Umbilical cord (tissue), 2 donors: ENCODE measurements at places on chromosomes 6 and 20. TPM values are rescaled to one million over a fixed set of nuclear protein-coding genes. Genes with fewer than 3 reads are reported as not detected.

GRCh38 chr6:1806935-1807334, 197.2 kb downstream of the FOXC1 start:
- no peak for DNase-seq

GRCh38 chr20:20198011-20198410, 145.7 kb downstream of the CFAP61 start:
- no peak for DNase-seq

Gene SYTL3
- 1.7 TPM for total RNA-seq

Gene PGK2
- 7.0 TPM for total RNA-seq

GRCh38 chr6:149876241-149876933, 12.2 kb upstream of the LRP11 start:
- no peak for DNase-seq

DNA sequence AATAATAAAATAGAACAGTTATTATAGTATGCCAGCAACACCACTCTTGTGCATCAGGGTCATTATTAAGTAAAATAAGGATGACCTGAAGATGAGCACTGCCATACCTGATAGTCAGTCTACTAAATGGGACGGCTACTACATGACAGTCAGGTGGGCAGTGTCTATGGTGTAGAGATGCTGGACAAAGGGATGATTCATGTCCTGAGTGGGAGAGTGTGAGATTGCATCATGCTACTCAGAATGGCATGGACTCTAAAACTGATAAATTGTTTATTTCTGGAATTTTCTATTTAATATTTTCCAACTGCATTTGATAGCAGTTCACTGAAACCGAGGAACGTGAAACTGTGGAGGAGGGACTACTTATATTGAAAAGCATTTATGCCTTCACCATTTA, 38.8 kb downstream of the SNX9 start:
- DNase-seq = no peak

Gene LAMA4
- 336 TPM for total RNA-seq

Gene KHDC1
- 8.9 TPM for total RNA-seq

GRCh38 chr6:111941686-111942330, 68.6 kb upstream of the FYN start:
- no peak for DNase-seq

Gene NNAT
- total RNA-seq = 5.3 TPM

DNA sequence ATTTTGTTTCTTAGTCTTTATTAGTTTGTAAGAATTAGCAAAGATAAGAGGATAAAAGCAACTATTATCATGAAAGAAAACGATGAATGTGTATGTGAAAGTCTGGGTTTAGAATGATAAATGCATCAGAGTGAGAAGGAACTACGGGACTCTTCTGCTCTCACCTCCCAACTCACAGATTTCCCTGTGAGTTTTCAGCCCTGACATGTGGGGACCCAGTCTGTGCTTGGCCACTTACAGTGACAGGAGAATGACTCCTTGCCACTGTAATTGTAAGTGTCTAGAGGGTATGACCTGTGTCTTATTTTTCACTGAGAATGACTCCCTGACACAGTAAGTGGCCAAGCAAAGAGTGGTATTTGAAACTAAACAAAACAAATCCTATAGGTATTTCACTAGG, 2.5 kb downstream of the HLA-DPA1 start:
- DNase-seq = no peak

DNA sequence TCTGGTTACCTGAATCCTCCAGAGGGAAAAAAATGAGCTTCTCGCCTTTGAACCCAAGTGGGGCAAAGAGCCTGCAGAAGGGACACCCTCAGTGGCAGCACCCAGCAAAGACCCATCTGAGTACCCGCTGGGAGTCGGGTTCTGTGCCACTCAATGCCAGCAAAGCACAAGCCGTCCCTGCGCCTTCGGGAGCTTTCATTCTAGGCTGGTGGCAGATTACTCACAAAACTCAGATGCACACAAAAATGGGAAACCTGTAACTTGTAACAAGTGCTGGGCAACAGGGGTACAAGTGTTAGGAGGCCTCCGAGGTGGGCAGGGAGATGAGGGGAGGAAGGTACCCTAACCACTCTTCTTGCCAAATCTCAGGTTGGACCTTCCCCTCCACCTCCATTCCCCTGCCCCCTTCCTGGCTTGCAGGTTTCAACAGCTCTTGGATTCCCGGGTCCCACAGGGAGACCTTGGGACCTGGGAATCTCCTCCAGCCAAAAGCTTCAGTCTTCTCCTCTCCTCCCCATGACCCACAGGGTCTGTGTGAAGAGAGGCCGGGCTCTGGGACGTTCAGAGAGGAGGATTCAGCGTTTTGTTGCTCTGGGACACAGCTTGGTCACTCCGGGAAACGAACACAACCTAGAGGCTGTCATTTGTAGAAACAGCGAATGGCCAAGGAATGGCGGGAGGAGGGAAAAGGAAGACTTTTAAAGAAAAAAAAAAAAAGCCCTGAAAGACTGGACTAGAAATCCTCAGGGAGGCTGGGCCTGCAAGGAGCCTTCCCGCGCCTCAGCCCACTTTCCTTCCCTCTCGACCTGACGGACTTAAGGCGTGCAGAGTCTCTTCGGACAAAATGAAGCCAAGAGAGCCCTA, 1.2 kb upstream of the PARD6B start:
- DNase-seq = no peak

Gene GRM4
- total RNA-seq = 0.96 TPM

- DNase-seq = no peak
Measured at GRCh38 chr6:109092074-109092473, 2.6 kb downstream of the SESN1 start.

- DNase-seq = no peak
Measured at GRCh38 chr20:32157611-32158010, 48.1 kb downstream of the TM9SF4 start.

Gene FAXC
- total RNA-seq = 5.3 TPM

GRCh38 chr6:11434565-11435326, 102.8 kb upstream of the TMEM170B start:
- peak; percentile 44 for DNase-seq

DNA sequence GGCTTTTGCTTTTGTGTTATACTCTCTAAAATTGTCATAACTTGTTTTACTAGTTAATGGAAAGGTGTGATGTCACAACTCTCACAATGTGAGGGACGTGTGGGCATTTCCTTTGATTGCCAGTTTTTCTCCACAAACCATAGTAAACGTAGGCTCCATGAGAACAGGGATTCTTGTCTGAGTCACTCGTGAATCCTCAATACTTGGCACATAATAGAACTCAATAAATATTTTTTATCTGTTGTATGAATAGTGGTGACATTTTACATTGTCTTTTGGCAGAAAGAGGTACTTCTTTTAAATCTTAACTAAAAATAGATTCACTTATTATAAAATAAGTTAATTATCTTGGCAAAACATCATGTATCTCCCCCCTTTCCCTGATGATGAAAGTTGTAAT, 69.0 kb upstream of the CNKSR3 start:
- DNase-seq = no peak

DNA sequence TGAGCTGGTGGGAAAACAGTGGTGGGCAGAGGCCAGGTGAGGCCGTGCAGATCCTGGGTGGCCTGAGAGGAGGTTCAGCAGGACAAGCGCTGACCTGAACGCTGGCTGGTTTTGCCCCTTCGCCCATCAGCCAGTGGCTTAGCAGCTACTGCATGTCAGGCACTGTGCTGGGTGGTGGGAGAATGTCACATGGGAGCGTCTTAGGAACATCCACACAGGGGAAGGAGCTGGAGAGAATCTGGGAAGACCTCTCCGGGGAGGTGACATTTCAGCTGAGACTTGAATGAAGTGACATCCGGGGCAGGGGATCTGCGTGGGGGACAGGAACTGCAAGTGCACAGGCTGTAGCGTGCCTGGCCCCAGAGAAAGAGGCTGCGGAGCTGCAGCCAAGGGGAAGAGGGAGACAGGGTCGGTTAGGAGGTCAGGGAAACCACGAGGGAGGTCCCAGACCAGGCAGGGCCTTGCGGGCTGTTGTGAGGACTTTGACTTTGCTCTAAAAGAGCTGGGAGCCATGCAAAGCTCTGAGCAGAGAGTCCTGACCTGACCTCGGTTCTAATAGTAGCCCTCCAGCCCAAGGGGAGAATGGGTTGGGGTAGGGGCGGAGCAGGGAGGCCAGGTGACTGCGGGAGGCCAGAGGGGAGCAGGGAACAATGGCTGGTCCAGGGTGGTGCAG, 156.8 kb upstream of the PTPN1 start:
- DNase-seq = no peak

Gene VTA1
- 35.9 TPM for total RNA-seq

Gene ENTPD6
- total RNA-seq = 16.1 TPM

Gene TSBP1
- total RNA-seq = 1.7 TPM

DNA sequence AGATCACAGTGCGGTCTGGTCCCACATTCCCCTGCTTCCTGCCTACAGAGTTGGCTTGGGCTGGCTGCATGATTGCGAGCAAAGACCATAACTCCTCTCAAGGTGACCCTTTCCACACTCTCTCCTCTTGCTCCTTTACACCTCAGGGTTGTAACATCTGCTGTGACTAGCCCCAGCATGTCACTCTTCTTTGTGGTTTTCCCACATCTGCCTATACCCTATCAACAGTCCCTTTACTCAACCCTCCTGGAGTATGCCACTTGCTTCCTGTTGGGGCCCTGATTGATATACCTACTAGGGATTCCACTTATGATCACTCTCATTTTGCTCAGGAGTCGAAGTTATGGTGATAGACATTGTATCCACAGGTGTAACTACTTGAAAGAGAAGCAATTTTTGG, 58.9 kb upstream of the SGK1 start:
- DNase-seq = no peak

Gene PLN
- 177 TPM for total RNA-seq

Gene NRN1
- total RNA-seq = 3.6 TPM

- peak; percentile 63 for DNase-seq
Measured at GRCh38 chr20:11008444-11009033, 334.7 kb upstream of the JAG1 start.

Gene PAX1
- 1.9 TPM for total RNA-seq

DNA sequence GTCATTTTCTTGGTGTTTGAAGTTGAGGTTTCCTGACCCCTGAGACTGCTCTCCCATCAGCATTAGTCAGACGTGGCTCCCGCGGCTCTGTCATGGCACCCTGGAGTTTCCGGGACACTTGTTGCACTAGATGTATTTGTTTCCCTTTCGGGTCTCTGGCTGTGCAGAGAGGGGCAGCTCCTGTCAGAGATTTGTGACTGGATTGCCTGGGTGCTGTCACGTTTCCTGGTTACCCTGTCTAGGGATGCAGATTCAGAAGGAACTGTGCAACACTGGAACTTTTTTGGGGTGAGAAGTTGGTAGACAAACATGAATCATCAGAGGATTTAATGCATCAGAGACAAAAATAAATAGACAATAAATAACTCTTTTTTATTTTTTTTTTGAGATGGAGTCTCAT, 431.8 kb upstream of the MAN1A1 start:
- no peak for DNase-seq

DNA sequence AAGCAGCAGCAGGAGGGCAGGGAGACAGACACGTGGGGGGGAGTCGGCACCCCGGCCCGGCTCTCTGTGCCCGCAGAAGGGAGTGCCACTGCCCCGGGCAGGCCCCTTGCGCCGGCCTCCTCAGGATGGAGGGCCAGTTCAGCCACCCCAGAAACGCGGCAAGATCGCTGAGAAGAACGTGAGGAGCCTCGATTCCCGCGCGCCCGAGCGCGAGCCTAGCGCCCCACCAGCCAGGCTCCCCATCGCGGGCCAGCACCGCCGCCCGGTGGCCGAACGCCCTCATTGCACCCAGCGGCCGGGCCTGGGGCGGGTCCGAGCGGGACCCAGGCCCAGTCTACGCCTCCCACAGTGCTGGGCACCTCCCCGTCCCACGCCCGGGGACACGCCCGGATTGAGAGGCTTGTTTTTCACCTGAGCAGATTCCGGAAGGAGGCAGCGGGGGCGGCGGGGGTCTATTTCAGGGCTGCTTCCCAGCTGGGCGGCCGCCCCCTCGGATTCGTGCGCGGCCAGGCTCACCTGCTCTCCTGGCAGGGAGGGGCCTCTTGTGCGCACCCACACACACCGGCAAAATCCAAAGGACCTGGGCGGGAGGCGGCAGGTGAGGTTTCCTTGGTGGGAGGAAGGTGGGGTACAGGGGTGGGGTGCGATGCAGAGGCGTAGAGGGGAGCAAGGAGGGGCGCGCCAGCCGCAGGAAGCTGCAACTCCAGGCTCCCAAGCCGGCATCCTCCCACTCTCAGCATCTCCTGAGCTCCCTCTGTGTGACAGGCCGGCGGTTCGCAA, 9.0 kb upstream of the GRM4 start:
- peak; percentile 22 for DNase-seq

DNA sequence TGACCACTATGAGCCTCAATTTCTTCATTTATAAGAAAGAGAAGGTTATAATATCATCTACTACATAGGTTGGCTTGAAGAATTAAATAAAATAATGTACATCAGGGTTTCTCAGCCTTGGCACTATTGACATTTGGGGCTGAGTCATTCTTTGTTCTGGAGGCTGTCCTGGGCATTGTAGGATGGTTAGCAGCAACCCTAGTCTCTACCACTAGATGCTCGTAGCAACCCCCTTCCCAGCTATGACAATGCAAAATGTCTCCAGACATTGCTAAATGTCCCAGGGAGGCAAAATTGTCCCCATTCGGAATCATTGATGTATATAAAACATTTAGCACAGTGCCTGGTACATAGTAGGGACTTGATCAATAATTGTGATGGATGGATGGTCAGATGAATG, 152.1 kb downstream of the KHDC1L start:
- DNase-seq = no peak

- no peak for DNase-seq
Measured at GRCh38 chr6:116111552-116112528, 11.2 kb downstream of the NT5DC1 start.

Gene NKAIN4
- total RNA-seq = not detected

DNA sequence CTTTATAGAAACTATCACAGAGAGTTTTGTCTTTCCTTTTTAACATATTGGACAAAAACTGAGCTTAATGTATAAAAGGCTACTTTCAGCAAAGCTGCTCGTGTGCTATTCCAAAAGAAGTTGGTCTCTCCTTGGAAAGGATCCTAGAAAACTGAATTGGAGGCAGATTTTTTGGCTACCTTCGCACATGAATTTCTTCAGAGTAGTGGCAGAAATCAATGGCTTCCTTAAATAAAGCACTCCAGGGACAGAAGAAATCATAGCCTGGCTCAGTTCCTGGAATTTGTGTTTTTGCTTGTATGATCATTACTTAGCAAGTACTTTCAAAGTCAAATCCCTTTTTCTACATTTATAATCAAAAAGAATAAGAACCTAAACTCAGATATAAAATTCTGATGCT, 780.3 kb downstream of the PHF3 start:
- peak; percentile 74 for DNase-seq

Gene CCDC170
- 1.4 TPM for total RNA-seq

- no peak for DNase-seq
Measured at GRCh38 chr6:54284161-54284860, 23.9 kb upstream of the TINAG start.
